HS-5 (cell line): ENCODE measurements at places on chromosomes 5 and 9.

DNA sequence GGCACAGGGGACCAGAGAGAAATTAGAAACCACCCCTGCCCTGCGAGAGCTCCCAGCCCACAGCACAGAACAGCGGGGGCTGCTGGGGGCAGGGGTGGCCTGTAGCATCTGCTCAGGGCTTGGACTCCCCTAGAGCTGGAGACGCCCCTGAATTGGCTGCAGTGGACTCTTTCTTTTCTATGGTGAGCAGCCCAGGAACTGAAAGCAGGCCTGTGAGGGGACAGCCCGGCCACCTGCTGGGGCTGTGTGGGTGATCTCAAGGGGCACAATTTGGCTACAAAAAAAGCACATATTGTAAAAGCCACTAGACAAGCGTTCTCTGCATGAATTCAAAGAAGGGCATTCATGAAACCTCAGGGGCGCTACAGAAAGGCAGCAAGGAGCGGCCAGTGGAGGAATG, 57.5 kb upstream of the ICE1 start:
- DNase-seq = no peak

- no peak for DNase-seq
These were observed 14.3 kb downstream of the IER5L start for GRCh38 chr9:129163753-129164152.

DNA sequence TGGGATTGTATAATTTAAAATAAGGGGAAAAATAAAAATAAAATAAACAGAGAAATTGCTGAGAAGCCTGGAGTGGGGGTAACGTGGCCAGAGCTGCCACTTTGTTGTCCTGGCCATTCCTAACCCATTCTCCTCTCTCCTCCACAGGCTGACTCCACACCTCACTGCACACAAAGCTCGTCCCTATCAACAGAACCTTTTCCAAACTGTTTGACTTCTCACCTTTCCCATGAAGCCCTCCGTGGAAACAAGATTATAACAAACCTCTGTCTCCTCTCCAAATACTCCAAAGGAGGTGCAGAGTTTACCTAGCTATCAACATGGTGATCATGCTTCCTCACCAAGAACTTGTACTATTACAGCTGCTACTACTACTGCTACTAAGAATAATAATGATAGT, 151.1 kb downstream of the GLIS3 start:
- no peak for DNase-seq

- DNase-seq = no peak
These were observed 134.6 kb upstream of the ASTN2 start for GRCh38 chr9:117549444-117549843.

DNA sequence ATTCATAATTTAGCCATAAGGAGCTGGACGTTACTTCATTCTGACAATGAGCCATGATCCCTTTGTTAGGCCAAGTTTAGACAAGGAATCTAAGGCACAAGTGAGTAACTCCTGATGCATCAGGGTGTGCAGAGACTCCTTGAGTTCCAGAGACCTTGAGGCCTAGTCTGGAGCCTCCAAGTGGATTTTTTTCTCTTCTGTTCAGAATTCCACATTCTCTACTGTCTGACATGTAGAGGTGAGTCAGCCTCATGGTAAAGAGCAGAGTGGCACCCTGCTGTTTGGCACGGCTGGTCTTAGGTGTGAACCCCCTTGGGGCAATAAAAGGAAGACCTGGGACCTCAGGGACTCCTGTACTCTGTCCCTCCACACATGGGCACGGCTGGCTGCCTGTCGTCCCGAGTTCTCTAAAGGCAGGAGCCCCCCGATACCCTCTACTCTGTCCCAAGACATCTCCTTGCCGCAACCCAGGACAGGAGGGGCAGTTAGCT, 22.0 kb upstream of the TGFBI start:
- peak; percentile 97 for DNase-seq

- no peak for DNase-seq
These were observed 89.8 kb downstream of the NTRK2 start for GRCh38 chr9:84759300-84759750.

- no peak for DNase-seq
These were observed 62.8 kb downstream of the GABRB2 start for GRCh38 chr5:161483721-161484120.
